ENCODE measurements at places on chromosomes 16 and 17. TPM values are rescaled to one million over a fixed set of nuclear protein-coding genes. Genes with fewer than 3 reads are reported as not detected.

Gene PERCC1
- total RNA-seq: not detected

Gene PRR35
- not detected for total RNA-seq

Gene CDK3
- 0.13 TPM for total RNA-seq

Gene ERBB2
- total RNA-seq: 1.1 TPM

Gene PDIA2
- not detected for total RNA-seq

Gene CD300H
- not detected for total RNA-seq

Gene CPHXL2
- total RNA-seq: not detected

Gene MYCBPAP
- total RNA-seq: 0.13 TPM

Gene GAS2L2
- total RNA-seq: under 0.01 TPM

Gene OR4D1
- not detected for total RNA-seq

Gene SLC5A11
- 0.13 TPM for total RNA-seq

Gene FOXF1
- total RNA-seq: 0.26 TPM

Gene SMPD3
- total RNA-seq: under 0.01 TPM

All from dermis microvascular lymphatic vessel endothelial cell (primary cell).